ENCODE measurements at places on chromosomes 5 and 9.

DNA sequence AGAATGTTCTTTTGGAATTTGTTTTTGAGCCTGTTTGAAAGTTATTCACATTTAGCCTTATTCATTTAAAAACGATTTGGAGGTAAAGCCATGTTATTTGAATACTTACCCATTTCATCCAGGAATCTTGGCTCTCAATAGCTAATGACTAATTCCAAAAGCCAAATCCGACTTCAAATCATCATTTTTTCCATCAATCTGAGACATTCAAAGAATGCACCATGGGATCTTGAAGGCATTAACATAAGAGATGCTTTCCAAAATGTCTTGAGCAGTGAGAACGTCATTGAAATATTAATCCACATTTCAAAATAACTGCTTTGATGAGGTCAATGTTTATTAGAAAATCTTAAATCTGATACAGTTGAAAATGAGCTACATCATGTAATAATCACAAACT is 617.0 kb upstream of the RORB start:
- DNase-seq, result no peak

DNA sequence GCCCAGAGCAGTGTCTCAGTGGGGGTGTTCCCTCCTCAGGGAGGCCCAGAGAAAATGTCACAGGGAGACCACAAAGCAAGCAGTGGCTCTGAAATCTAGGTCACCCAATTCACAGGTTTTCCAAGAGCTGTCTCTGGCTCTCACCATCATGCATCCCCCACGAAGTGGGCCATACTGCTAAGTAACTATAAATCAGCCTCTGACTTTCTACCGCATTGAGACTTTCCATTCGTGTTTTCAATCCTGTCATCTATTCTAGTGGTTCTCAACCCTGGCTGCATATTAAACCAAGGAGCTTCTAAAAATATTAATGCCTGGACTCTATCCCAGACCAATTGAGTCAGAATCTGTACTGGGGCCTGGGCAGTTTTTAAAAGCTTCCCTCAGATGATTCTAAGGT is 2.0 kb upstream of the C1QTNF3 start:
- no peak for DNase-seq

DNA sequence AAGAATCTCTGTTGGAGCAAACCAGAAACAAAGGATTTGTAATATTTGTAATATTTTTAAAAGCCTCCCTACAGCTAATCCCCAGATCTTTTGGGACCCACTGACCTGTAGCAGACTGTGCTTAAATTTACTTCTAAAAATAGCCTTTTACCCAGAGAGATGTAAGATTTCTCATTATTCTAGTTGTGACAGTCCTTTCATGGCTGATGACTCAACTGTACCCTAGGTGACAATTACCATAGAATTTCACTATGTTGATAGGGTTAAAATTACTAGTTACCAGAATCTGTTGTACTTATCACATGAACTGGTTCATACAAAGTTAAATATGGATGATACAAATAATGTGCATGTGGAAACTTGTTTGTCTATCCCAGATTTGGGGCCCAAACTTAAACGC is 543.9 kb upstream of the SEMA6A start:
- DNase-seq, result no peak

- no peak for DNase-seq
These were observed 104.9 kb downstream of the CFAP90 start for GRCh38 chr5:7745882-7746610.

GRCh38 chr5:52801329-52801728 is 13.6 kb downstream of the ITGA1 start:
- no peak for DNase-seq

- no peak for DNase-seq
These were observed 39.4 kb downstream of the MRPS27 start for GRCh38 chr5:72280581-72281069.

DNA sequence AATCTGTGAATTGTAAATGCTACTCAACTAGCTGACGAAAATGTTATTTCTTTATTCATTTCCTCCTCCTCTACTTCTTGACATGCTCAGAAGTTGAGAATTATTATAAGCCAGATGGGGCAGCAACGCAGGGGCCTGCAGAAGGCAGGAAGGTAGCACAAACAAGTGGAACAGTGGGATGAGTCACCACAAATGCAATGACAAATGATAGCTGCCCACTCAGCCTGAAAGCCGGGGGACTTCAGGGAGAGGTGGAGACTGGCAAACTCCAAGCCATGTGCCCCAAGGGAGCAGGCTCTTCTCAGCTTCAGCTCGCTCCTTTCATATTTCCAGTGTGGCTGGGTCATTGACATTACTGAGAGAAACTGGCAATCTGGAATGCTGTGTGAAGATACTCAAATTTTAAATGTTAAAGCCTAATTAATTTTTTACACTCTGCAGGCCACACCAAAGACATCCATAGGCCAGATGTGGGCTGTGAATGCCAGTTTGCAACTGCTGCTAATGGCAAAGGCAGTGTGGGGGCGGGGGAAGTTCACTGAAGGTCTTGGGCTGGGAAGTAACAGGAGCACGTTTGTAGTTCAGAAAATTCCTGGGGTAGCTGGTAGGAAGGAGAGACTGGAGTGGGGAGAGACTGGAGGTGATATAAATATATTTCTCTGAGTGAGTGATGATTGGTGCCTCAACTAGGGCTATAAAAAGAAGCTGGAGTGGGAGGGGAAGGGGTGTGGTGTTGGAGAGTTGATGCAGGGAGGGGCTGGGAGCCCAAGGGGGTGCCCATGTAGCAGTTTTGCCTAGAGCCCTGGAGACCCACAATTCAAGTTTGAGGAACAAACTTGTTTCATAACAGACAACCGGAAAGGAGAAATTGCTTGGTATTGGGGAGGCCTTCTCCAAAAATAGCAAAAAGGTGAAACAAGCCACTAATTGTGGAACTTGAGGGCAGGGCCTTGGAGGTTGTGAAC is 20.8 kb upstream of the ADRB2 start:
- DNase-seq, result no peak
